NCI-H82 (cell line): ENCODE measurements at places on chromosomes 1 and 21.

GRCh38 chr1:244449936-244450508 lies 1.7 kb downstream of the ADSS2 start:
- peak; percentile 39 for DNase-seq

DNA sequence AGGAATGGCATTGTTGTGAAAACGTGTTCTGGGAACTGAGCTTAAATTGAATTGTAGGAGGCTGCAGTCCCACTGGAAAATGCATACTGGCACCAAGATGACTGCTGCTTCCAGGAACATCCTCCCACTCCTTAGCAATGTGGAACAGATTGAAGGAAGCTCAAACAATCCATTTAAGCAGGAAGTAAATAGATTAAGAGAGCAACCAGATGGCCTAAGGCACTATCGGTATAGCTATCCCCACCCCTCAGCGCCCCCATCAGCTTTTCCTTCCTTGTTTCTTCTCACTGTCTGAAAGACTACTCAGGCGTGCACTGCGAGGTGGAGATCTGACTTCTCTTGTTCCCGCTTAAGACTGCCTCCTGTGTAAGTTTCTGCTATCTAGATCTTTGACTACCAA lies 4.0 kb upstream of the IFI16 start:
- peak; percentile 98 for DNase-seq

- DNase-seq: no peak
Measured at GRCh38 chr1:210298296-210298695, 30.4 kb upstream of the HHAT start.

GRCh38 chr1:203302456-203302855 lies 2.9 kb upstream of the BTG2 start:
- no peak for DNase-seq

- no peak for DNase-seq
Measured at GRCh38 chr1:8027748-8028570, 1.9 kb upstream of the ERRFI1 start.

- no peak for DNase-seq
Measured at GRCh38 chr1:207056673-207057072, 3.6 kb downstream of the PFKFB2 start.

GRCh38 chr1:221045842-221046831 lies 166.9 kb downstream of the HLX start:
- no peak for DNase-seq

GRCh38 chr21:35172231-35172630 lies 123.1 kb upstream of the RUNX1 start:
- no peak for DNase-seq

GRCh38 chr1:234989479-234990327 lies 138.9 kb downstream of the TOMM20 start:
- DNase-seq: no peak

- peak; percentile 13 for DNase-seq
Measured at GRCh38 chr21:45225741-45226327, 61.9 kb downstream of the POFUT2 start.

- DNase-seq: peak; percentile 46
Measured at GRCh38 chr1:57711326-57711725, 287.5 kb upstream of the DAB1 start.

DNA sequence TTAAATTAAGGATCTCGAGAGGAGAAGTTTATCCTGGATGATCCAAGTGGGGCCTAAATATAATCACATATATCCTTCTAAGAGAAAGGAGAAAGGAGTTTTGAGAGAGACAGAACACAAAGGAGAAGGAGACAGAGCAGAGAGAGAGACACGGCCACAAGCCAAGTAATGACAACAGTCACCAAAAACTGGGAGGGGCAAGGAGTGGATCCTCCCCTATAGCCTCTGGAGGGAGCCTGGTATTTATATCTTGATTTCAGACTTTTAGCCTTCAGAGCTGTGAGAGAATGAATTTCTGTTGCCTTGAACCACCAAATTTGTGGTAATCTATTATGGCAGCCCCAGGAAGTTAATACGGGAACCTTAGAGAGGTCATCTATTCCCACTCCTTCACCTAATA lies 49.5 kb upstream of the CD1D start:
- DNase-seq: no peak

DNA sequence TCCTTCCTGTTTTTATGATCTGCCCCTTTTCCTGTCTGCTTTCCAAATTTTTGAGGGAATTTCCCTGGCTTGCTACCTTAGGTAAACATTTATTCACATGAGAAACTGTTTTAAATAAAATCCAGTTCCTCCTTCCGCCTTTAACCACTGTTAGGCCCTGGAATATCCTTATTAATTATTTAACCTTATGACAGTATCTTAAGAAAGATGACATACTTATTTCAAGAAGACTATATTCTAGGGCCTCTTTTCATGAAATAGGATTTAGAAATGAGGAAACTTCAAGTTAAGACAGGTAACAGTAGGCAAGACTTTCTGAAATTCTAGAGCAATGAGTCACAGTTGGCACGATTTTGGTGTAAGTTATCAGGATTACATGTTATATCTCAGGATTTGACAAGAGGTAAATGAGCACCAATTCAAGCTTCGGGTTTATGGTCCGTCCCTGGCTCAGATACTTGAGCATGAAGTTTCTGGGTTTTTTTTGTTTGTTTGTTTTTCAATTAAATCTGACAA lies 2.0 kb upstream of the TNFSF18 start:
- no peak for DNase-seq

DNA sequence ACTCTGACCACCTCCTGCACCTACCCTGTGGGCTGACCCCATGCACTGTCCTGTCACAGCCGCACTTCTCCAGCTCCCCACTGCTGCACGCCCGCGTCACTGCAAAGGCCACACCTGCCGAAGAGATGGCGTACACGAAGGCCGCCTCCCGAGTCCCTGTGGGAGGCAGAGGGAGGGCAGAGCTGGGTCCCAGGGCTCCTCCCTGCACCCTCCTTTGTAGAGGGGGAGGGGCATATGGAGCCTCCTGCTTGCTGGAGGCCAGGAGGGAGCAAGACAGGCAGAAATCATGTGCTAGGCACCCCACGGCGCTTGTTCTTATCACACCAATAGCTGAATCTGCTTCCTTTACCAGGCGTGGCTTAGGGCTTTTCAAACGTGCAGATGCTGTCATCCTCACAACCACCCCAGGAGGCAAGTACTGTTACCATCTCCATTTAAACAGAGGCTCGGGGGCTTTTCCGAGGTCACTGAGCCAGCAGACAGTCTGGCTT lies 21.4 kb downstream of the WNT4 start:
- DNase-seq: no peak
